SK-N-SH treated with all-trans-retinoic acid at 6 μM for 48 hours (cell line): ENCODE measurements at places on chromosomes 1 and 21.

GRCh38 chr1:235181561-235182245, 20.7 kb upstream of the RBM34 start:
- no peak for ATAC-seq

DNA sequence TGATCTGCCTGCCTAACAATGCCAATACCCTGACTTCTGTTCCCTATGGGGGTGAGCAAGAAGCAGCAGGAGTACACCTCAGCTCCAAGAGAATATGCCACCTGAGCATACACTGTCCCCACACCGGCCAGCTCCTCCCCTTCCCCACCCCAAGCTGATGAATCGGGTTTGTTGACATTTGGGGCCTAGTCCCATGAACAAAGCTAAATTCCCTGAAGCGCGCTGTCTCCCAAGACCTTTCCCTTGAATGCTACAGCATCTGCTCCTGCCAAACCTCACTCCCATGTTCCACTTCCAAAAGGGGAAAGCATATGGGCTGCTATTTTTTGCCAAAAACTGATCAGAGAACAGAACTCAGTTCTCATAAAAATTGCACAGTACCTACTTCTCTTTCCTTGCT, 220.4 kb upstream of the CAMK1G start:
- ATAC-seq, result no peak

- ATAC-seq, result no peak
Observed at GRCh38 chr21:16241016-16241415, 511.2 kb downstream of the USP25 start.

- peak; percentile 72 for ATAC-seq
Observed at GRCh38 chr1:41795205-41795762, 123.4 kb downstream of the HIVEP3 start.

DNA sequence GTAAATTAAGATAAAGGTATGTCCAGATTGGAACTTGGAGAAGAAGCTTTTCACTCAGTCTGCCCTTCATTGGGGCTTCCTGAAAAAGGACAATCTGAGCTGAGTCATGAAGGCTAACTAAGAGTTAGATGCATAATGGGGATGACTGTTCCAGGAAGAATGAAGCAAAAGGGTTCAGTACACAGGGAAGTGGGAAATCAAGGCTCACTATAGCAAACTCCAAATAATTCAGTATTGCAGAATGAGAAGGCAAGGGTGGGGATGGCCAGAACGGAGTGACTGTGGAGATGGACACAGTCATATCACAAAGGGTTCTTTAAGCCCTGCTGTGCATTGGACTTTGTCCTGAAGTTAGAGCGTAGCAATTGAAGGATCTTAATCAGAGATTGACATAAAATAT, 158.3 kb downstream of the FGGY start:
- ATAC-seq, result peak; percentile 83

- ATAC-seq, result no peak
Observed at GRCh38 chr1:161381707-161382106, 14.0 kb upstream of the CFAP126 start.

GRCh38 chr1:116231752-116232151, 120.6 kb downstream of the MAB21L3 start:
- no peak for ATAC-seq

- ATAC-seq, result peak; percentile 28
Observed at GRCh38 chr1:210342986-210343780, 14.5 kb downstream of the HHAT start.

- no peak for ATAC-seq
Observed at GRCh38 chr1:90809093-90809492, 92.0 kb upstream of the BARHL2 start.

GRCh38 chr1:225201447-225201846, 226.4 kb downstream of the LBR start:
- ATAC-seq, result peak; percentile 33; the same call in 1 of the 3 replicates

DNA sequence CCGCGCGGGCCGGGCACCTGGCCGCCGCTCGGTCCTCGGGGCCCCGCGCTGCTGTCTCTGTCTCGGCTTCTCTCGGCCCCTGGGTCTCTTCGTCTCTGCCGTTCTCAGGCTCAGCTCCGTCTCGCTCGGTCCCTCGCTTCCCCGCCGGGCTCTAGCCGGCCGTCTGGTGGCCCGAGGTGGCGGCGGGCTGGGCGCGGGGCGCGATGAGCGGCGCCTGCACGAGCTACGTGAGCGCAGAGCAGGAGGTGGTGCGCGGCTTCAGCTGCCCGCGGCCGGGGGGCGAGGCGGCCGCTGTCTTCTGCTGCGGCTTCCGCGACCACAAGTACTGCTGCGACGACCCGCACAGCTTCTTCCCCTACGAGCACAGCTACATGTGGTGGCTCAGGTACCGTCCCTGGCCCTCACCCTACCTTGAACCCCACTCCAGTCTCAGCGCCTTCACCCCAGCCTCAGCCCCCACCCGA, 355 bp downstream of the SHISAL2A start:
- ATAC-seq, result peak; percentile 42

GRCh38 chr21:42317341-42317741, 2.1 kb upstream of the TFF3 start:
- ATAC-seq, result no peak

DNA sequence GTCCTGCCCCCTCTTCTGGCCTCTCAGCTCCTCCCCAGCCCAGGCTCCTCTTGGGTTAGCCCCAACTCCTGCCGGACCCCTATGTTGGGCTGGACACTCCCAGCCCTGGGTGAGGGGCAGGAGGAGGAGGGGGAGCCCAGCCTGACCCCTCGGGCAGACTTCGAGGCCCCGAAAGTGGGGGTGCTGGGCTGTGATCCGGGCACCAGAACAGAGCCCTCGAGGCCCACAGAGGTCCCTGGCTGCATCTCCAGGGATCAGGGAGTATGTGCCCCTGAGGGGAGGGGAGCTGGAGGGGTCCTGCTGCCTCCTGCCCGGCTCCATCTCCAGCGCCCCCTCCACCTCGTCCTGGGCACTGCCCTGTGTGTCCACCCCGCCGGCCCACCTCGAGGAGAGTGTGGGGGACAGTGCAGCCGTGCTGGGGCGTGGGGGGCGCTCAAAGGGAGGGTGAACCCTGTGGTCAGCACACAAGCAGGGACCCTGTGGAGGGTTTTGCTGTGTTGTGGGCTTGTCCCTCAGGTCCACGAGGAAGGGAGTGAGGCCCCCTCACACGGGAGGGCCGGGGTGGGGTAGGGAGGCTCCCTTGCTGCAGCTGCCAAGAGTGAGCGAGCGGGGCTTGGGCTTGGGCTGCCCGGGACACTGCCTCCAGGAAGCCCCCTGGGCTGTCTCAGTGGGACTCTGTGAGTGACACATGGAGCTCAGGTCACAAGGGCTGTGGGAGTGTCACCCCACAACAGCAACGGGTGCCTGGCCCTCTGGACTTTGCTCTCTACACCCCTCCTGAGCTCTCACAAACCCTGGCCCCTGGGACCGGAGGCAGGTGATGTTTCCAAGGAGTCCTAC, 54.4 kb downstream of the COL18A1 start:
- no peak for ATAC-seq

- no peak; the same call in 2 of the 3 replicates for ATAC-seq
Observed at GRCh38 chr1:235563513-235564061, 59.3 kb upstream of the B3GALNT2 start.

GRCh38 chr1:119829625-119830024, 18.4 kb upstream of the REG4 start:
- no peak for ATAC-seq
